Aorta (tissue), 5 donors: ENCODE measurements at places on chromosomes 6 and 20. TPM values are rescaled to one million over a fixed set of nuclear protein-coding genes. Genes with fewer than 3 reads are reported as not detected.
A peak's percentile ranks its signal among the peaks of the same experiment; 100 is the strongest.

GRCh38 chr6:166438211-166438861 is 55.6 kb upstream of the MPC1 start:
- DNase-seq: no peak

DNA sequence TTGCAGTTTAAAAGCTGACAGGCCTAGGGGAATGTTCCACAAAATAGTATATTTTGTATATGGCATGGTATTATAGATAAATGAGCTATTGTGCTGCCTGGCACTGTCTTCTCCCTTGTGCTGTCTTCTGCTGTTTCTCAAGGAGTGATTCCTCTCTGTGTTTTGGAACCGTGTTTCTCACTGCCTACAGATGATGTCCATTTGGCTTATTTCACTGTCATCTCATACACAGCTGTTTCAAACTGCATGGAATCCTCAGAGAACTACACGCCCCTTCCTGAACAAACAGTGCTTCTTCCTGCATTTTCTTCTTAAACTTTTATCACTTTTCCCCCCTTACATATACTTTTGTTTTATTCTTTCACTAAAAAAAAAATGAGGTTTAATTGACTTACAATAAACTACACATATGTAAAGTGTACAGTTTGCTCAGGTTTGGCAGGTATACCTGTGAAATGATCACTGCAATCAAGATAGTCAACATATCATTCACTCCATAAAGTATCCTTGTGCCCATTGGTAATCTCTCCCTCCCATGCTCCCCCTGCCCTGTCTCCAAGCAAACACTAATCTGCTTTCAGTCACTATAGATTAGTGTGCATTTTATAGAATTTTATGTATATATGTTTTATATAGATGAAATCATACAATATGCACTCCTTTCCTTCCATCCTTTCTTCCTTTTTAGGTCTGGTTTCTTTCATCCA is 43.0 kb downstream of the CBFA2T2 start:
- DNase-seq: no peak

DNA sequence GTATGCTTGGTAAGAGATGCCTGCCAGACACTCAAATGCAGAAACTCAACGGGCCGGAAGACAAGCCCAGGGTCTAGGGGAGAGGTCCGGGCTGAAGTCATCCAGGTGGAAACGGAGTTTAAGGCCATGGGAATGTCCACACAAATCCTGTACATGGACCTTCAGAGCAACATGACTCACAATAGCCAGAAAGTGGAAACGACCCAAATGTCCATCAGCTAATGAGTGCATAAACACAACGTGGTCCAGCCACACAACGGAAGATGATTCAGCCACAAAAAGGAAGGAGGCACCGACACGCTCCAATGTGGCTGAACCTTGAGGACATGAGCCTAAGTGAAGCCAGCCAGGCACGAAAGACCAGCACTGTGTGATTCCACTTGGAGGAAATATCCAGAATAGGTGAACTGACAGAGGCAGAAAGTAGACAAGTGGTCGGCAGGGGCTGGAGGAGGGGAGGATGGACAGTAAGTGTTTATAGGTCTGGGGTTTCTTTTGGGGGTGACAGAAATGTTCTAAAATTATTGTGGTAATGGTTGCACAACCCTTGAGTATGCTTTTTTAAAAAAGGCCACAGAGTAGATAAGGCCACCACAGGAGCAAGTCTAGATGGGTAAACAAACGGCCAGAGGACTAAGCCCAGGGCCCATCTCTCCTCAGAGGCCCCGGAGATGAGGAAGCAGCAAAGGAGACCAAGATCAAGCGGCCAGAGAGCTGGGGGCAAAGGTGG is 105.6 kb downstream of the PREX1 start:
- DNase-seq: peak; percentile 83

- DNase-seq: no peak
Measured at GRCh38 chr6:132684272-132684671, 25.3 kb upstream of the TAAR1 start.

GRCh38 chr6:127841811-127842210 is 59.0 kb downstream of the THEMIS start:
- DNase-seq: no peak

- DNase-seq: no peak
Measured at GRCh38 chr20:15544742-15545141, 1028.5 kb downstream of the KIF16B start.

GRCh38 chr6:136826216-136826615 is 3.8 kb downstream of the PEX7 start:
- no peak for DNase-seq

DNA sequence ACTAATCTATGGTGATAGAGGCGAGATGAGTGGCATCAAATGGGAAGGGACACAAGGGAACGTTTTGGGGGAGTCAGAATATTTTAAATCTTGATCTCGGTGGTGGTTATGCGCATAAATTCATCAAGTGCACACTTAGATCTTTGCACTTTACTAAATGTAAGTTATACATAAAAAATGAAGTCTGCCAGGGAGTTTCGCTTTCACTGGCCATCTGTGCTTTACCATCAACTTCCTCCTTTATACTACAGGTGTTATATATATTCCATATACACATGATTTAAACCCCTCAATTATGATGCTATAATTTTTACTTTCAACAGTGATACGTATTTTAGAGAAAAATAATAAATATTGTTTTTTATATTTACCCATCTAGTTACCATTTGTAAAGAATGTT is 97.6 kb upstream of the AKIRIN2 start:
- no peak for DNase-seq

DNA sequence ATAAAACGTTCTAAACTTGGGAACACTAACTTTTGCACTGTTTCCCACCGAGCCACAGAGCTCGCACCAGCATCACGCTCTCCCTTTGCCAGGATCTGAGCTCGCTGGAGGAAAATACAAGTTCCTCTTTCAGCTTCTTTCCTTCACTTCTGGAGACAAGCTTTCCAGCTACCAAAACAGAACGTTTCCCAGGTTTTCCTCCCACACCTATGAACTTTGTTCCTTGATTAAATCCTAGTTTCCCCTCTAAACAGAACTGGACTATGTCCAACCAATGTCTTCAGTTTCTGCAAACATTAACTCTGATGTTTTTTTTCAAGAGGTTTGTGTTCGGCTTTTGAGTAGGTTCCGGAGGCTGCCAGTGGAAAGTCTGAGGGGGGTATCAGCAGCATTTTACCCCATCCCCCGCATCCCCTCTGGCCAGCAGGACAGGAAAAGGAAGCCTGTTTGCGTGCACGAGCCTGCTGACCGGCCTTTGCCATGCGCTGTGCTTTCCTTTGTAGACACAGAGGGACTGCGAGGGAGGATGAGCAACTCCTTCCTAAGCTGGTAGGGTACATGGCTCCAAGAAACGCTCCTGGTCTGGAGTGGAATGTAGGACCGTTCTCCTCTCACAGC is 135.5 kb downstream of the LY86 start:
- no peak for DNase-seq

GRCh38 chr6:51778666-51779065 is 308.7 kb downstream of the PKHD1 start:
- no peak for DNase-seq

DNA sequence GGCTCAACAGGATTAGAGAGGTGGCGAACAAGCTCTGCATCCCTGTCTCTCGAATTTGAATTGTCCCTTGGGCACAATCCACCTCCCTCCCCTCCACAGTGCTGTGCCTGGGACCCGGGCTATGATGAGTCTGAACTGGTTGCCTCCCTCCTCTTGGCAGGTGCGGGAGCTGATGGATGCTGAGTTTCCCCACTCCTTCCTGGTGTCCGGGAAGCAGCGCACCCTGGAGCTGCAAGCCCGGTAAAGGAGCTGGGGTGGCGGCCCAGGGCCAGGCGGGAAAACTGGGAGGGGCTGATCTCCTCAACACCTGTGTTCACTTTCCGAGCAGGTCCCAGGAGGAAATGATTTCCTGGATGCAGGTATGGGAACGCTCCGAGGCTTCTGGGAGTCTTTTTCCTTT is 14.9 kb downstream of the FGD2 start:
- DNase-seq: no peak

- no peak for DNase-seq
Measured at GRCh38 chr20:53734006-53734688, 140.5 kb upstream of the ZNF217 start.

GRCh38 chr6:32140420-32141046 is 10.4 kb upstream of the FKBPL start:
- no peak for DNase-seq

DNA sequence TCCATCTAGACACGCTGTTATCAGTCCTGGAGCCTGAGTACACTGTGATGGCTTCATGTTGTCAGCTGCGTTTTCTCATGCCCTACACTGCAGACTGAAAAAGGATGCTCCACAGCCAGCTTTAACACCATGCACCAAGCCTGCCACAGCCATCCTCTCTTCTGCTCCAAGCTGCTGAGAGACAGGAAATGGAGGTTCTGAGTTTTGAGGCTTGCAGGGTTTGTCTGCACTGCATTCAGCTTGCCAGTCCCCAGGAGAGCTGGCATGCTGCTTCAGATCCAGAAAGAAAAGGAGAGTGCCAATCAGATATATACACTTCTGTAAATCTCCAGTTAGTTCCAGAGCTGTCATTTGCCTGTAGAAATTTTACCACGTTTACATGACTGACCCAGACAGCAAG is 550.7 kb upstream of the FLRT3 start:
- no peak for DNase-seq

The MOXD1 gene
- total RNA-seq: 1.2 TPM

The TGM3 gene
- not detected for total RNA-seq

The CLVS2 gene
- not detected for total RNA-seq

The MRPL14 gene
- 24.6 TPM for total RNA-seq

The HCK gene
- 19.9 TPM for total RNA-seq

The CCDC170 gene
- total RNA-seq: 5.4 TPM

The ATAT1 gene
- total RNA-seq: 5.8 TPM

The OTOR gene
- total RNA-seq: not detected

The RIMS4 gene
- 16.6 TPM for total RNA-seq

The SPATA25 gene
- total RNA-seq: 8.6 TPM
